ENCODE measurements at places on chromosomes 2 and 18.

DNA sequence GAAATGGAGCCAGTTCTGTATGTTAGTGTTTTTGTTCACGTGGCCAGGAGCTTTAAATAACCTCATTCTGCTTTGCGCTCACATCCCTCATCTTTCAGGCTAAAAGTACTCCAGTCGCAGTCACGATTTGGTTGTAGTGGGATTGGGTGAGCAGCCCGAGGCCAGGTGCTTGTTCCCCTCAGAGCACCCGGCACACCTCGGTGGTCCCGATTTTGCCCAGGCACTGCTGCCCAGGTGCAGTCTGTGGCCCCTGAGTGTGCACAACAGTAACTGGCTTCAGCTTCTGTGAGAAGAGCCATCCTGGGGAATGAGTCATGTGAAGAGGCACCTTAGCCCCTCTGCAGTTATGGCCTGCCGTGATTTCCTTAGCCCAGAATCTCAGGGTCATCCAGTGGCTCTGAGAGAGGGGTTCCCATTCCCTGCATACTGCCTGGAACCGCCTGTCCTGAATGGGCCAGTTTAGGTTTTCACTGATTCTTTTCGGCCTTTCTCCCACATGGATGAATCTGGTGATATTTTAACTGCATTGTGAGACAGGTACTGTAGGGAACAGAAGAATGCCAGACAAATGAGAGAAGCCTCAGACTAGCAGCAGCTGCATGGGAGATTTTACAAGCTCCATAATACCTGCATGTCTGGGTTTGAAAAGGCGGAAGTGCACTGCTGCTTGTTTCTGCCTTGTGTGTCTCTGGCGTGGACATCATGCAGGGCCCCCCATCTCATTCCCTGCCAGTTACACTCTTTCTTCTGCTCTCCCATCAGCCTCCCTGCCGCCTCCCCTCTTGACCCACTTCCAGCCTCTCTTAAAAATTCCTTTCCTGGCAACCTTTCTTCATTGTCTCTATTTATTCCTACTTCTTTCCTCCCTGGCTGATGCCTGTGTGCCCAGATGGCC lies 33.5 kb downstream of the IMPA2 start:
- DNase-seq: no peak

DNA sequence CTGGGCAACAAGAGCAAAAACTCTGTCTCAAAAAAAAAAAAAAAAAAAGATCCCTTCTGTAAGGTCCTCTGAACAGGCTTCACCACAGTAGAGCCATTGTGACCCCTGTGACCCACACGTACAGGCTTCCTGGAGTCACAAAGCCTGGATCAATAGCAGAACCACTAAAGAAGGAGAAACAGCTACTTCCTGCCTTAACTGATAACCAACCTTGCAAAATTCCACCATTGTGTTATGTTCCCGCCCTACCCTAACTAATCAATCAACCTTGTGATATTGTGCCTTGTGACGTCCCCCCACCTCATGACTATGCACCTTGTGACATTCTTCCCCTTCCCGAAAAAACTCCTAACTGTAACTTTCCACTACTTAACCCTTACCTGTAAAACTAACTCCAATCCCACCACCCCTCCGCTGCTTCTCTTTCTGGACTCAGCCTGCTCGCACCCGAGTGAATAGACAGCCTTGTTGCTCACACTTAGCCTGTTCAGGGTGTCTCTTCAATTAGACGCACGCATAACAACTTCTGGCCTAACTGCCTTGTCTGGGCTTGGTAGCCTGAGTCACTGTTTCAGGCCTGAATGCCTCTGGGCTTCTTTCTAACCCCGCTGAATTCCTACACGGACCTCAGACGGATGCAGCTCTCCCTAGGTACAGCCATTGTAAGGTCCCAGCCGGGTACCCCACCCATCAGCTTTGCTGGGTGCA lies 13.9 kb downstream of the SCYGR8 start:
- DNase-seq: no peak

DNA sequence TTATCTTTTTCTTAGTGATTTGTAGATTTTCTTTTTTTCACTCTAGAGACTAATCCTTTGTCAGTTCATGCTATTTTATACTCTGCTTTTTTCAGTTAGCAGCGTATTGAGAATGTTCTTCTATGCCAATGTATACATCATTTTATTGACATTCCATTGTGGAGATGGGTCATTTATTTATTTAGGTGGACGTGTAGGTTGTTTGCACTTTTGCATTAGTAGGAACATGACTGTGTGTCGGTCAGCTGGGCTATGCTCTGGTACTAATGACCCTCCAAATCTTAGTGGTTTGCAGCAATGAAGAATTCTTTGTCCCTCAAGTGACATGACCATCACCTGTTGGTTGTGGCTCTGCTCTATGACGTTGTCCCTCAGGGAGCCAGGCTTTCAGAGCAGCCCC lies 33.6 kb downstream of the HPCAL1 start:
- no peak for DNase-seq

DNA sequence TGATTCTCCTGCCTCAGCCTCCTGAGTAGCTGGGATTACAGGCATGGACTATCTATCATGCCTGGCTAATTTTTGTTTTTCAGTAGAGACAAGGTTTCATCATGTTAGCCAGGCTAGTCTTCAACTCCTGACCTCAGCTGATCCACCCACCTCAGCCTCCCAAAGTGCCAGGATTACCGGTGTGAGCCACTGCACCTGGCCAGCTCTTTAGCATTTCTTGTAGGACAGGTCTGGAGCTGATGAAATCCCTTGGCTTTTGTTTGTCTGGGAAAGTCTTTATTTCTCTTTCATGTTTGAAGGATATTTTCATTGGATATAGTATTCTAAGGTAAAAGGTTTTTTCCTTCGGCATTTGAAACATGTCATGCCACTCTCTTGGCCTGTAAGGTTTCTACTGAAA lies 20.2 kb downstream of the VPS54 start:
- no peak for DNase-seq

- DNase-seq: no peak
These were observed 140.9 kb downstream of the TFCP2L1 start for GRCh38 chr2:121144111-121144510.

GRCh38 chr2:118464046-118464445 lies 375.8 kb downstream of the INSIG2 start:
- no peak for DNase-seq

DNA sequence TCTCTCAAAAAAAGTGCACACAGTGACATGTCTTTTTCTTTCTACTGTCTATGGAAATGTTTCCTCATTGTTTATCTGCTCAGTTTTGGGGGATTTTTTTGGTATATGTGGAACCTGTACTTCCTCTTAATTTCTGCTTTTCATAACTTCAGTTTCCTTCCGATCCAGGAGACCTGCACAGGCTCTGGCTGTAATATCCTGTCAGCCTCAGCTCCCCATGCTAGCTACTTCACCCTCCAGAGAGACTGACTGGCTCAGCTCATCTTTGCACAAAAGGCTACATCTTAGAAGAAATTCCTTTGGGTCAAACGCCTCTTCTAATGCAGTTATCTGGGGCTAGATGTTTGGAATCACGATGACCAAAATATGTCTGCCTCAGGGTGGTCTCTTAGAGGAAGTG lies 378.4 kb downstream of the RND3 start:
- no peak for DNase-seq

DNA sequence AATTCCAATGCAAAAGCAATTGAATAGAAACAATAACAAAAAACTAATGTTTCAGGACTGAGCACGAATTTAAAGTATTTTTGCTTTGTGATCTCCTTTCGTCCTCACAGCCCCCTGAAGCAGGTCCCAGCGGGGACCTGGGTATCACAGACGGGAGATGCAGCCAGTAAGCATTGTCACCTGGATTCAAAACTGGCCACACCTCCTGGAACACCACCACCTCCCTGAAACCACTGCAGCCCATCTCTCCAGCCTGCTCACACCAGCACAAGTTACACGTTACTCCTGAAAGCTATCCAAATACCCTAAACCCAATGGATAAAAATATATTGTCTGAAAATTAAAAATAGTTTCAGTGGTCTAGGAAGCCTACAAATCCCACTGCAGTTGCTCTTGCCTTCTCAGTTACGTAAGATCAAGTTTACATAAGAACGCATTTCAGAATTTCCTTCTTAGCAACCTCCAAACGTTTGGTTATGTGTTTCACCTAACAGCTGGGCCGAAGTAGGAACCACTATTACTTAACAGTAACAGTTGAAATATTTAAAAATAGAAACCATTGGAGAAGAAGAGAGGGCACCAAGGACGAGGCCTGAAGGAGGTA lies 178.0 kb downstream of the HDAC4 start:
- DNase-seq: no peak

GRCh38 chr2:113173542-113174375 lies at the start of gene PSD4:
TSS of gene PSD4 (plus strand) at chr2:113173971. CDS start at chr2:113182457, 8,486 bp downstream.
- DNase-seq: no peak

DNA sequence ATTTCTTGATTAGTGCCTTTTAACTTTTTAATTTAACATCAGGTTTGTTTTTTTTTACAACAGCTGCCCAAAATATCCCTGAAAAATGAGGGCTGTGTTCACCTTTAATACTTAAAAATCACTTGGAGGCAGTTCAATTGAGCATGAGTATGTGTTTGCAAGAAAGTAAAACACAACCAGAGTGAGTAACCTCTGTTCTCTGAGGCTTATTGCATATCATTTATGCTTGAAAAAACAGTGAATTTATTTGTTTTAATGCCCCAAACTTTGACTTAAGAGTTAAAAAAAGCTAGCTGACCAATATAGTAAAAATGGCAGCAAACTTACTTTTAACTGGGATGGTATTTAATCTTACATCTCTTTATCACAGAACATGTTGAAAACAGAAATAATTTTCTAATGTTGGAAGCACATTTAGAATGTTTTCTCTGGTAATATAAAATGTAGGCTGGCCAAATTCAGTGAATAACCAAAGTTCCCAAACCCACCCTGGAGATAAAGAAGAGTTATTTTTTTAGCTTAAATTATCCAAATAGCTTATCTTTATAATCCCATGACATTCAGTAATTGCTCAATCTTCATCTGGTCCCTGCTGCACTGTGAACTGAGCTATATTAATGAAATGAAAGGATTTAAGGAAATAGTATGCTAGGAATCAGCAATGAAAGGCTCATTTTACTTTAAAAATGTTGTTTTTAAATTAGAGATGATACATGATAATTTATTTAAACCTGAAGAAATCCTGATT lies 24.8 kb upstream of the EFEMP1 start:
- DNase-seq: no peak

GRCh38 chr18:79356435-79356834 lies 39.3 kb upstream of the NFATC1 start:
- no peak for DNase-seq

GRCh38 chr2:214192711-214193110 lies 218.1 kb upstream of the VWC2L start:
- DNase-seq: no peak

DNA sequence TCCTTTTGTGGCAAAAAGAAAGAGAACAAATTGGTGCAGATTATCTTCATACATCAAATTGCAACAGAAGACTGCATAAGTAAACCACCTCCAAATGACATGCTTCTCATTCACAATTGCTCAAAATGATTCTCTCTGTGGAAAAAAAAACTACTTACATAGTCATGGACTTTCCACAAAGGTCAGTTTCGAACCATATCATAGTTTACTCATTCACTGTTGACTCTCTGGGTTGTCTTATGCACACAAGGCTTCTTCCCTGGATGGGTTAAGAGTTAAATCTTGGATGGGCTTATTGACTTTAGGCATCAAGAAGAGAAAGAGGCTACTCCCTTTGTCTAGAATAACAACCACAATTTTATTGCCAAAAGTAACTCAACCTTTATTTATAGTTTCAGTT lies 91.3 kb upstream of the RAB27B start:
- DNase-seq: no peak
